ENCODE measurements at places on chromosomes 3 and 15.
A peak's percentile ranks its signal among the peaks of the same experiment; 100 is the strongest.

DNA sequence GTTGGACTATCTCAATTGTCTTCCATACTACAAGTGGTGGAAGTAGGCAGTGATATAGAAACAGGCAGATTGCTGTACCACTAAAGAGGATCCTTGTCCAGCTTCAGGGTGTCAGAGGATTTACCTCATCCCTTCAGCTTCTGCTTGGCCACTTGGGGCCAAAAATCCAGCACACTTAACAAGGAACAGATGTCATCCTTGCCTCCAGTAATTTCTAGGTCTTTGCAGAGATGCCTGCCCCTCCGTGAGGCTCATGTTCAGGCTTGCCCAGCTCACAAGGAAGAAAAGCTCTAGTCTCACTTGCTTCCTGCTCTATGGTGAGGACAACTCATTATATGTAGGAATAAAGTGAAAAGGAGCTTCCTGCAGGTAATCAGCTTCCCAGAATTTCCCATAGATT, 510.3 kb downstream of the EPHA3 start:
- DNase-seq: no peak

DNA sequence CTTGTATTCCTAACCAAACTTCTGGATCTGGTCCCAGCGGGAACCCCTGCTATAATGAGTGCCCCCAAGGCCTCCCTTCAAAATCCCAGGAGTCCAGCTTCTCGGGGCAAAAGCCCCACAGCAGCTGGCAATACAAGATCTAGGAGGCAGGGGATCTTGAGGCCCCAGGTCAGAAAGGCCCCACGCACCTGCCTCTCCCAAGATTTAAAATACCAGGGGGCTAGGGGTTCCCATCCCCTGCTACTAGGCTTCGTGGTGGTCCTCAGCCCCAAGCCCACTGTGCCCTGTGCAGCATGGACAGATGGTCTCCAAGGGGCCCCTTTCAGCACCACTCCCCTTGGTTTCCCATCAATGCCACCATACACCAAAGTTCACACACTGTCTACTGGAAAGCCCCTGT, 15.8 kb upstream of the CYP11A1 start:
- DNase-seq: no peak

DNA sequence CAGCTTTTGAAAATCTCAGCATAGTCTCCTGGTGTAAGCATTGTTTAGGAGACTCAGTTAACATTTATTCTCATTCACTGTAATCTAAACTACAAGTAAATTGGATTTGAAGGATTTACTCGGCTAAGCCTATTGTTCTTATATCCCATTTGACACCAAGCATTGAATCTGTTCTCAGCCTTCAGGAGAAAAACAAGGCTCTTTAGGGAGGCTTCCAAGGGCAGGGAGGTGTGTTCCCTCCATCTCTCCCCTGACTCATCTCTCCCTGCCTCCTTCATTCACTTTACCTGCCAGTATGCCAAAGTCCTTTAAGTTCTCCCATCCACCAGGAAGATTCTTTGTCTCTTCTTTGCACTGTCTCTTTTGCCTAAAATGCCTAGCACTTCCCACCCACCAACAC, 347.8 kb downstream of the MFSD1 start:
- no peak for DNase-seq

- DNase-seq: no peak
Observed at GRCh38 chr15:65303687-65304380, 643 bp upstream of the RNU5B-1 start.

- DNase-seq: no peak
Observed at GRCh38 chr3:29565236-29565635, 284.4 kb downstream of the RBMS3 start.

- no peak for DNase-seq
Observed at GRCh38 chr3:178109691-178110090, 426.5 kb upstream of the KCNMB2 start.

GRCh38 chr3:102605153-102605552, 170.3 kb downstream of the ZPLD1 start:
- no peak for DNase-seq

- no peak for DNase-seq
Observed at GRCh38 chr3:194935632-194936470, 250.2 kb downstream of the FAM43A start.

- no peak for DNase-seq
Observed at GRCh38 chr15:68290715-68291114, 13.2 kb downstream of the FEM1B start.

- no peak for DNase-seq
Observed at GRCh38 chr3:72343078-72343477, 505.2 kb downstream of the SHQ1 start.

DNA sequence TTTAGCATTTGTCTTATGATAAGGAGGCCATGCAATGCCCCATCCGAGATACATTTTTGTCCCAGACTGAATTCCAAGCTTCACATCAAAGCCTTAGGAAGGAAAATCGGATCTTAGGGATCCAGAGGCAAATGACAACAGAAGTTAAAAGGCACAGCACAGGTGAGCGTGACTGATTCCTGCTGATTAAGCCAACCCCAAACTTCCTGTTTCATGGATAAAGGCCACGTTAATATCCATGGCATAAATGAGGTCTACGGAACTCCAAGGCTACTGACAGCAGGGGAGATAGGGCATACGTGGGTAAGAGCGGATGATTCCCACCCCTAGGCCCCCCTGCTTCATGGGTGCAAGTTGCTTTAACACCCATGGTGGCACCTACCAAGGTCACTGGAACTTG, 471.6 kb downstream of the FHIT start:
- DNase-seq: no peak

- no peak for DNase-seq
Observed at GRCh38 chr3:27596921-27597320, 112.7 kb upstream of the SLC4A7 start.

GRCh38 chr15:63482874-63483323, 21.5 kb upstream of the USP3 start:
- DNase-seq: no peak

DNA sequence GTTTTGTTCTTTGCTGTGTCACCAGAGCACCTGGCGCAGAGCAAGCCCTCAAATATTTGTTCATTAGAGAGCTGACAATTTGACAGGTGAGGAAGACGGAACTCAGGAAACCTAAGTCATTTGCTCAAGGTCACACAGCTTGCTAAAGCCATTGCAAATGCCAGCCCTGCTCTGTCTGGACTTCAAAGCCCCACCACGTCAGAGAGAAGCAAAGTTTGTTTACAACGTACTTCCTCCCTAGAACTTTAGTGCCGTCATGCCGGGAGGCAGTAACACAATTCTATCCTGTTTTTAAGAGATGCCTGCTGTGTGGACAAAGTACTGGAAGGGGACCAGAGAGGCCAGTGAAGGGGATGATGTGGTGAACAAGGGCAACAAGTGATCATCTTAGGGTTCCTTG, 216.6 kb upstream of the PRICKLE2 start:
- no peak for DNase-seq

DNA sequence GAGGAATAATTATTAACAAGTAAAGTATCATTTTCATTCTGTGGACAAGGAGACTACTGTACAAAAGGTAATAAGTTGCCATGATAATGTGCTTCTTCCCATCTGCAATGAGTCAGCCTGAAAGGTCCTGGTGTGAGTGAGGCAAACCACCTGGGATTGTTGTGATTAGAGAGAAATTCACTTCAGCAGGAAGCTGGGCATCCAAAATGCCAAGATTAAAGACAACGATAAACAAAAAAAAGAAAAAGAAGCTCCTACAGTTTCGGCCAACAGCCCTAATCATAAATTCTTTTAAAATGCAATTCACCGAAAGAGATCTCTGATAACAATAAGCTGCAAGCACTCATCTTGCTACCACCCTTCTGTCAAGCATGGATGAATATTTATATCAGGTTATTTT, 507.8 kb downstream of the TUSC7 start:
- DNase-seq: no peak

DNA sequence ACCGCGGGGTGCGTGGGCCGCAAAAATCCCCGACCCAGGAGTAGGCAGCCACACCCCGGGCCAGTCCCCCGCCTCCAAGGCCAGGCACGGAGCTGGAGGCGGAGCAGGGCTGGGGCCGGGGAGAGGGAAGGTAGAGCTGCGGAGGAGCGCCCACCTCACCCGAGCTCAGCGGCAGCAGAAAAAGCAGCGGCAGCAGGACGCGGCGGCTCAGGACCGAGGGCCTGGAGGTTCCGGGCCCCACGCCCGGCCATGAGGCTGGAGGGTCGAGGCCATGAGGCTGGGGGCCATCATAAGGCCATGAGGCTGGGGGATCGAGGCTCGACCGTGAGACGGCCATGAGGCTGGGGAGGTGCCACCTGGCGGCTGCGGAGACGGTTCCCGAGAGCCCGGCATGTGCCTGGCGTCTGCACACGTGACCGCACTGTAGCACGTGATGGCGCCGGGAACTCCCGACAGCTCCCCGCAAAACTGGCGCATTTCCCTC, 32.9 kb upstream of the PRSS50 start:
- no peak for DNase-seq

- no peak for DNase-seq
Observed at GRCh38 chr3:54165865-54166264, 43.5 kb downstream of the CACNA2D3 start.

- no peak for DNase-seq
Observed at GRCh38 chr3:24714436-24714835, 219.8 kb upstream of the THRB start.

- DNase-seq: no peak
Observed at GRCh38 chr3:101940521-101941317, 91.4 kb downstream of the NFKBIZ start.

GRCh38 chr15:49898575-49899283, 220.3 kb downstream of the ATP8B4 start:
- peak; percentile 8 for DNase-seq

GRCh38 chr15:83356501-83357399, 72.3 kb upstream of the BNC1 start:
- DNase-seq: no peak

DNA sequence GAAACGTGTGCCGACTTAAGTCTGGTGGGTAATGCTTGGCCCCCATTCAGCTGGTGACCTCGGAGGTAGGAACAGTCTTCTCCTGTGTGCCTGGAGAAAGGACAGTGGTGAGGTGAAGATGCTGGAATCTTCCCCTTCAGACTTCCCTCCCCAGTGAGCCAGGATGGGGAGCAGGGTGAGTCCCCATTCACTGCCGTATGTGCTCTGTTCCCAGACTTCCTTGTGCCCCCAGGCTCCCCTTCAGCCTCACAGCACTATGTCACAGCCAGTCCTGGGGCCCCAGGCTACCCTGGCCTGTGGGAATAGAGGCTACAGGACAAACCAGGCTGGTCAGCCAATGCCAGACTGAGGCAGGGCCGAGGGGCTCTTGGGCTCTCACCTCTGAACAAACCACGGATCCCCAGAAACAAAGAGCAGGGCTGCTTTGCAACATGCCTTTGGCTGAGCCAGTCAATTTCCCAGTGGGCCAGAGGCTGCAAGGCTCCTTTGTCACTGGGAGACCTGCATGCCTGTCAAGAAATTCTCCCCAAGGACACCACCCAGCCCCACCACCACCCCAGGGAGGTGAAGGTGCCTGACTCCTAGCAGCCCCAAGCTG, 31.8 kb upstream of the HHATL start:
- no peak for DNase-seq

DNA sequence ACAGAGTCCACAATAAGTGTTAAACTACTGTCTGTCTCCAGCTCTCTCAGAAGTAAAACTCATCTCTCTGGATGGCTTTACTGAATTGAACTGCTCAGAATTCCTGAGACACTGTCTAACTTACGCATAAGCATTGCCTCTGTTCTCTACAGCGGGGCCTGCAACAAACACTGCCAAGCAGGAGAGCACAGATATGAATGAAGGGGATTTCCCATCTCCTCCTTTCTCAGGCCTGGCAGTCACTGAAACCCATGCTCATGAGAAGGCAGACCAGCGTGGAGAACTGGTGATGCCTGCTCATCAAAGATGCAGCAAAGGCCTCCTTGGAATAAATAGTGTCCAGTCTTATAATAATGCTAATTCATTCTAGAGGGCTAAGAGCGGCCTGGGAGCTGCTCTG, 10.3 kb downstream of the RASGRP1 start:
- peak; percentile 28 for DNase-seq

DNA sequence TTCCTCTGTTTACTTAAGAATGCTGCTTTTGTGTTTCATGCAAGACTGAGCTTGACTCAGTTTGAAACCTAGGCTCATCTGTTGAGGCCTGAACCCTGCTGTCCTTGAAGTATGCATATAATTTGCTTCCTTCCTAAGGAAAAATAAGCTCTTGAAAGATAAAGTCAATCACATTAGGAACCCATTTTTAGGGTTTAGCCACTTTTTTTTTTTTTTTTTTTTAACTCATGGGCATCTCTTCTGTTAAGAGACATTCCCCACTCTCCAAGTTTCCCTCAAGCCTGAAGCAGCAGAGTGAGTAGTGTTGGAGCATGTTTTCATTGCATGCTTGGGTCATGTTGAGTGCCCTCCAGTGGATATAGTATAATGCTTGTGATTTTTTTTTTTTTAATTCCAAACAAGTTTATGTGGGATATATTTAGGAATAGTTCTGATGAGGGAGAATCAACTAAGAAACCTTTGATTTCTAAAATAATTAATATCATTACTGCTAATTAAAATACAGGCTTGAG, 3.6 kb downstream of the CTNNB1 start:
- DNase-seq: no peak

- no peak for DNase-seq
Observed at GRCh38 chr15:69351333-69351732, 52.6 kb downstream of the PAQR5 start.

DNA sequence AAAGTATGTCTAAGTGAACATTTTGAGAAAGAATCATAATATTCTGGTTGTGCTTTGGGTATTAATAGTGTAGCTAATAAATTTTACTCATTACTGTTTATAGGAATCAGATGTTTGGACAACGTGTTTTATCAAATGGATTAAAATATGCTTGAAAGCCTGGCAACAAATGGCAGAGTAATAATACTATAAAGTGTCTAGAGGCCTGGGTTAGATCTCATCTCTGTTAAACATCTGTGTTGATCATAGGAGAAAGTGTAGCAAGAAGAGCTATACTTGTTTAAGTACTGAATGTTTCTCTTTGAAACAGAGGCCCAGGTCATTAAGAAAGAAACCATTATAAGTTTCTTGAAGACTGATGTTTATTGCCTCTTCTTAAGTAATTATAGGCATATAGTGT, 30.5 kb downstream of the VPS8 start:
- no peak for DNase-seq

- no peak for DNase-seq
Observed at GRCh38 chr3:89002191-89002590, 105.2 kb upstream of the EPHA3 start.

GRCh38 chr15:39583596-39584265, 2.9 kb downstream of the THBS1 start:
- peak; percentile 49 for DNase-seq
